ENCODE measurements at places on chromosomes 2 and 18.

- no peak for DNase-seq
Observed at GRCh38 chr18:47926101-47926850, 4.2 kb downstream of the SMAD2 start.

- DNase-seq, result no peak
Observed at GRCh38 chr2:66714610-66715009, 279.7 kb downstream of the MEIS1 start.

- DNase-seq, result no peak
Observed at GRCh38 chr2:200624026-200624425, 38.2 kb downstream of the AOX1 start.

DNA sequence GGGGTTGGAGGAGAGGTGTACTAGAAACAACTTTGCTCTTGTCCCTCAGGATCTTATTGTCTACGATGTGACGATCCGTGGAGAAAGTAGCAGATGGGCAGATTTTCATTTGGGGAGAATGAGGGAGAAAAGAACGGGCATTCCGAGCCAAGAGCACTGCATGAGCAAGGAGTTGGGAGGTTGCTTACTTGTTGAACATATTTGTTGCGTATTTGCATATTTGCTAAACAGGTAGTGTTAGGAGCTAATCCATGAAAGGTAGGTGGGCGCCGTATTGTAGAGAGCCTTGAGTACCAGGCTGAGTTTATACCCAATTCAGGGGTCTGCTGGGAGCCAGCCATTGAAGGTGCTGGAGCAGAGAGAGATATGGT lies 490 bp downstream of the BCS1L start:
- DNase-seq, result no peak

GRCh38 chr18:24185805-24186204 lies 46.9 kb downstream of the CABYR start:
- DNase-seq, result peak; percentile 35

DNA sequence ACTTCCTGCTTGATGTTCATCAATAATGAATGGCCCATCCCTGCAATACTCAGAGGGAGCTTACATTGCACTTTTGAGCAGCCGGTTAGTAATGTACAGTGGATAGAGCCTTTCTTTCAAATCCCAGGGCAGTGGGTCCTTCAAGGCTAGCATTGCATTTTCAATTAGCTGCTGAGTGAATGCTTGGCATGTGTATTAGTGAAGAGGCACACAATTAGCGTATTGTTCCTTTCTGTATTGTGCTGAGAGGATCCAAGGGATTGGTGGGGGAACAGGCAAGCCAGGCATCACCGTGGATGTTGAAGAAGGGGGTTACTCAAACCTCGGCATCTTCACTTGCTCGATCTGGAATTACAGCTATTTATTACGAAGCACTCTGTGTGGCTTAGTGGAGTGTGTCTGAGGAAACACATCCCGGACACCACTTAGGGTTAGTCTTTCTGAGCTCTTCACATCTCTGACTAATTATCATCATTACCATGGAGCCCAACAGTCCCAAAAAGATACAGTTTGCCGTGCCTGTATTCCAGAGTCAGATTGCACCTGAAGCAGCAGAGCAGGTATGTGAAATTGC lies at the start of gene PPP1R1C:
Gene PPP1R1C (plus strand): TSS at position 222 of the 574 bp plus-strand sequence. CDS start 258 bp downstream, at position 480.
- DNase-seq, result no peak

DNA sequence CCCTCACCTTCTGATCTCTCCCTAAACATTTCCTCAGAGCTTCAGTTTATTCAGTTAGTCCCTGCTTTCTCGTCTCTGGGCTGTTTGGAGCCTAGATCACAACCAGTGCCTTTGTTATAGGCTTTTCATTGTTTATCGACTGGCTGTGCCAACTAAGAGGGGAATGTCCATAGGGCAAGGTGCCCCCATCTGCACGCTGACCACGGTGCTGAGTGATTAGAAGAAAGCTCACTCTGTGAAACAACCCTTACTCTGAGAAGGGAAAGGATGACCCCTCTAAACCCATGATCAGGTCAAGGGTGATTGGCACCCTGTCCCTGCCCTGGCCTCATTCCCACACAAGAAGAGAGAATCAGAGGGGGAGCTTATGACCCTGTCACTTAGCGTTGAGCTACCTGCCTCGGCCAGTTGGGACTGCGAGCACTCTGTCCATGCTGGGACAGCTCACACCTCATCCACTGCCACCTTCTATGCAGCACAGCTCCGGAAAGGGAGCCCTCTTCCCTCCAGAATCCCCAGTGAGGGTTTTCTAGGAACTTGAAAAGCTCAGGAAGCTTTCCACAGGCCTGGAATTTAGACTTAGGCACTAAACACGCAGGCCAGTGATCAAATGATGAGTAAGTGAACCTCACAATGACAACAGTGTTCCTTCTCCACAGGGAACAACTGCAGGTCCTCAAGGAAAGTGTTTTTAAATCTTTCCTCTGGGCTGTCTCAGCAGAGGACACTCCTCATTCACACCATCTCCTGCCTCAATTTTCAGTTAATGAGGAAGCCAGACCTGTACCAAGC lies 2.3 kb upstream of the ACTG2 start:
- DNase-seq, result no peak

GRCh38 chr18:75503615-75504014 lies 76.1 kb upstream of the SMIM21 start:
- DNase-seq, result no peak

DNA sequence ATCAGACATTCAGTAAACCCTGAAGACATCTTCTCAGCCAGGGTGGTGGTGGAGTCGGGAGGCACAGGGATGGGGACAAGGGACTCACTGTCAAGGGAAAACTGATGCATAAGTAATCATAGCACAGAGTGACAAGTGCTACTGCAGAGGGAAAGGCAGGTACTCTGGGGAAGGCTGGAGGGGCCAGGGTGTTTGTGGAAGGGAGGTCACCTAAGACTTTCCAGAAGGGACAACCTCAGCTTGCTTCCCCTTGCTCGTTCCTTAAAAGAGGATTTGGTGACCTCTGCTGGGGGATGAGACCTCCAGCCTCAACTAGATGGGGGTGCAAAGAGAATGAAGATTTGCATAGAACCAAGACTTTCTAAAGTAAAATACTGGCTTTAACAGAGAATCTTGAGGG lies 99.5 kb downstream of the SLC4A3 start:
- no peak for DNase-seq

DNA sequence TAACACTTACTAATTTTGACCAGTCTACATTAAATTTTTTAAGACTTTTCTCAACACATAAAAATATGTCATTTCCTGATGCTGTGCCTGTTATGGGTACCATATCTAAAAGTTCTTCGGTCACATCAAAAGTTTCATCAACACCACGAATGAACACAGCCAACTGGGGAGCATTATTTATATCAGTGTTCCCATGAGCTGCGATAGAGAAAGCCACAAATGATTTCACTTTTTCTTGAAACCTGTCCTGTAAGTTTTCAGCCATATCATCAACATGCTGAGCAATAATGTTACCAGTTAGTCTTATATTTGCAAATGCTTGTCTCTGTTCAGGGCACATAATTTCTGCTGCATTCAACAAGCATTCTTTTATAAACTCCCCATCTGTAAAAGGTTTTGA lies 30.4 kb upstream of the NCL start:
- DNase-seq, result no peak

GRCh38 chr18:78126536-78126935 lies 853.1 kb upstream of the SALL3 start:
- DNase-seq, result no peak

DNA sequence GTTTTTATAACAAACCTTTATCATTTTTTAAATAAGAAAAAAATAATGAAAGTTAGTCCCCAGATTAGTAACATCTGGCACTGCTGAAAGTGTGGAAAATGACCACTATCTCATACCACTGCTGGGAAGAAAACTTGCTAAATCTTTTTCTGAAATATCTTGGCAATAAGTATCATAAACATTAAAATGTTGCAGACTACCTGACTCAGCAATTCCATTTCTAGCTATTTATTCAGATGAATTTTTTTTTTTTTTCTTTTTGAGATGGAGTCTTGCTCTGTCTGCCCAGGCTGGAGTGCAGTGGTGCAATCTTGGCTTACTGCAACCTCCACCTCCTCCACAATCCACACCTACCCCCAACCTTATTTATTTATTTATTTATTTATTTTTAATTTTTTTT lies 35.3 kb upstream of the SOS1 start:
- DNase-seq, result no peak

- no peak for DNase-seq
Observed at GRCh38 chr2:236551471-236552211, 18.0 kb upstream of the ACKR3 start.

DNA sequence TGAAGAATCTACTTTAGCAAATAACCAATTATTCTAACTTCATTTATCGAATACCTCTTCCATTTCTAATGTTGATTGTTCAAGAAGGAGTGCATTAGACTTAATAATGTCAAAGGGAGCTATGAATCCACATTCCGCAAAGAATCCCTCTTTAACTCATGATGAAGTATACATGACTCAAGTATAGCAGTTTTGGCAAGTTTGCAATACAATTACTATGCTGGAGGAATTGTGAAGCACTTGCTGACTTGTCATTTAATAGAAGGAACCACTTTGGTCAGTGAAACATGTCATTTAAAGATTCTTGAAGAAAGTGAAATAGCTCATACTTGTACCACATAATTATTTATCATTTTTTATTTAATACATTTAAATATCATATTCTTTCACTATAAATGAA lies 125.1 kb downstream of the SLC39A10 start:
- DNase-seq, result no peak

GRCh38 chr2:232885264-232885961 lies 15.3 kb downstream of the SNORC start:
- no peak for DNase-seq

GRCh38 chr2:30998672-30999071 lies 139.6 kb downstream of the GALNT14 start:
- no peak for DNase-seq

GRCh38 chr2:233728723-233729301 lies at the start of gene UGT1A3:
UGT1A3 (plus strand) TSS chr2:233729042; CDS start chr2:233729127, 85 bp downstream.
- DNase-seq, result no peak

GRCh38 chr2:54591551-54591950 lies 131.9 kb upstream of the EML6 start:
- DNase-seq, result no peak

GRCh38 chr2:241354668-241355658 lies 1.1 kb upstream of the FARP2 start:
- no peak for DNase-seq

GRCh38 chr18:23629444-23629946 lies 33.2 kb downstream of the ANKRD29 start:
- no peak for DNase-seq

DNA sequence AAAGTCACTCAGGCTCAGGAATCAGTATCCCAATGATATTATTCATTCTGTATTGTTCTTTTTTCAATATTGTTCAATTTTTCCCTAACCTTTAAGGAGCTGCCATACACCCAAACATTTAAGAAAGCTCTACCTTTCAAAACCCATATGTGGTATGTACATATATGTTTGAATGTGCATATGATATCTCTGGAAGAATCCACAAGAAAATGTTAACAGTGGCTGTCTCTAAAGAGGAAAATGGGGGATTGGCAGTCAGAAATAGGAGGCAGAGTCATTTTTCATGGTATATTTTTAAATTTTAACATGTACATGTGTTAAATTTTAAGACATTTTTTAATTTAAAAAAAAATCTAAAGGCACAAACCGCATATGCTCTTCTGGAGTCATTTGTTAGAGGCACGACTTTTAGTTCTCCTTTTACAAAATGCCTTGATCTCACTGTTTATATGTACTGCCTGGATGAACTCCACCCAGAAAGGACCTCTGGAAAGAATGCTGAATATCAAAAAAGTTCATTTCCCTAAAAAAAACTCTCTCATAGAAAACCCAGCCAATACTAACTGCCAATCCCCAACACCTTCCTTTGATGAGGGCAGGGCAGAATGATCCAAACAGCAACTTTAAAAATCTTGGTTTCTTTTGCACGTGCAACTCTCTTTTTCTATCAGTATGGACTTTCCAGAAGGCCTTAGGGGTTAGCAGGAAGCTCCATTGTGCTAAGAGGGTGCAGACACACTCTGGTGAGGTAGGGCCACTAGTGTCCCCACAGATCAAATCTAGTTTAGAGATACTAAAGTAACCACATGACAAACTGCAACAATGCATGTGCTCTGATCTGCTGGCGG lies 23.6 kb downstream of the KCTD1 start:
- DNase-seq, result no peak

GRCh38 chr2:187431911-187432310 lies 16.1 kb downstream of the CALCRL start:
- no peak for DNase-seq

GRCh38 chr2:164681009-164681408 lies 59.7 kb upstream of the GRB14 start:
- no peak for DNase-seq

- DNase-seq, result peak; percentile 66
Observed at GRCh38 chr2:206984206-206984605, 44.9 kb downstream of the CPO start.

DNA sequence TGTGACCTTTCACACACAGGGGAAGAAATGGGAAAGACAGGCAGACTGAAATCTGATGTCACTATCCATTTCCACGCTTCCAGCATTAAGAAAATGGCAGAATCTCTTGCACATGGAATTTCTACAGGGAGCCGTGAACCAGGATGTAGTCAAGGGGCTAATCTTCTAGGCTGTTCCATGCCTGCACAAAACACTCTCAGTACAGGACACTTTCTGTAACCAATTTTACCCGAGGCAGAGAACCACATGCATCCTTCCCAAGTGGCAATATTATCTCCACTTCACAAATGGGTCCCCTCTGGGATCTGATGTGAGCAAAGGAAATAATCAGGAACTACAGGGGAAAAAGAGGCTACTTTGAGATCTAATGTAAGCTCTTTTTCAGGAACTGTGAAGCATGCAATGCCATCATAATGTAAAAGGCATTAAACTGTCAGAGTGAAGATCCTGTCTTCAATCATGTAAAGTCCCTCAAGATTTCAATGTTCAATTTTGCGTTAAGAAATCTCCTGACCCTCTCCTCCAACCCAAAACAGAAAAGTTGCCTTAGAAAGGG lies 236.9 kb downstream of the RBM43 start:
- DNase-seq, result no peak

DNA sequence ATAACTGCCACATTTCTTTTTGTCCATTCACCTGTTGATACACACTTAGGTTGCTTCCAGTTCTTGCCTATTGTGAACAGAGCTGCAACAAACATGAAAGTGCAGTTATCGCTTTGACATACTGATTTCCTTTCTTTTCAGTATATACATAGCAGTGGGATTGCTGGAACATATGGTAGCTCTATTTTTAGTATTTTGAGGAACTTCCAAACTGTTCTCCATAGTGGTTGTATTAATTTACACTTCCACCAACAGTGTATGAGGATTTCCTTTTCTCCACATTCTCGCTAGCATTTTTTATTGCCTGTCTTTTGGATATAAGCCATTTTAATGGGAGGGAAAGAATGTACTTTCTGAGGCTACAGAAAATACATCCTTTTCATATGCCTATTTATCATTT lies 167.4 kb downstream of the GULP1 start:
- DNase-seq, result no peak

- DNase-seq, result peak; percentile 19
Observed at GRCh38 chr2:201484805-201485204, 33.3 kb downstream of the STRADB start.

GRCh38 chr2:159982842-159983785 lies 79.3 kb downstream of the PLA2R1 start:
- DNase-seq, result peak; percentile 7

DNA sequence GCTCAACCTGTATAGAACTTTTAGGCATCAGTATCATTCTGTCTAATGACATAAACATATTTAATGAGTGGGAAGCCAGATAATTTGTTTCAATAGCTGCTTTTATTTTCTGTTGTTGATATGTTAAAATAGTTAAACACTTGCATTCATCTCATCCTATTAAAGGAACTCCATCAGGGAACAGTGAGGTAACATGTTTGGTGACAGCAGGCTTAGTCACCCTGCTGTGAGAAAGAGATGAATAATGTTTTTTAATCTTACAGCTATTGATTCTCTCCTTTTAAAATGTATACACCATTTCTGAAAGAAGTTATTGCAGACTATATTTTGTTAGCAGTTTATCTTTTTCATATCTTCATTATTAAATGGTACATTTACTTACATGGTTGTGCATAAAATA lies 123.3 kb upstream of the CWC22 start:
- DNase-seq, result peak; percentile 57

All from LHCN-M2 (cell line).